ENCODE measurements at places on chromosomes 7 and 10.

GRCh38 chr10:44853148-44853734, 57.9 kb upstream of the TMEM72 start:
- DNase-seq: no peak

GRCh38 chr10:5443429-5443828, 31.1 kb downstream of the NET1 start:
- DNase-seq: no peak

- DNase-seq: no peak
Measured at GRCh38 chr7:51014811-51015210, 232.1 kb upstream of the GRB10 start.

- DNase-seq: no peak
Measured at GRCh38 chr10:1532636-1533035, 204.7 kb downstream of the ADARB2 start.

- no peak for DNase-seq
Measured at GRCh38 chr10:72258617-72259016, 15.1 kb upstream of the DDIT4 start.

- DNase-seq: no peak
Measured at GRCh38 chr10:52895059-52895458, 122.5 kb upstream of the MBL2 start.

GRCh38 chr10:43699516-43699915, 50.8 kb upstream of the ZNF32 start:
- no peak for DNase-seq

- no peak for DNase-seq
Measured at GRCh38 chr10:3775696-3776551, 9.1 kb downstream of the KLF6 start.

GRCh38 chr10:63120554-63120953, 12.6 kb upstream of the NRBF2 start:
- DNase-seq: no peak

GRCh38 chr10:120514035-120514620, 57.1 kb downstream of the PLPP4 start:
- no peak for DNase-seq

GRCh38 chr7:44391171-44391570, 65.8 kb upstream of the CAMK2B start:
- DNase-seq: no peak

DNA sequence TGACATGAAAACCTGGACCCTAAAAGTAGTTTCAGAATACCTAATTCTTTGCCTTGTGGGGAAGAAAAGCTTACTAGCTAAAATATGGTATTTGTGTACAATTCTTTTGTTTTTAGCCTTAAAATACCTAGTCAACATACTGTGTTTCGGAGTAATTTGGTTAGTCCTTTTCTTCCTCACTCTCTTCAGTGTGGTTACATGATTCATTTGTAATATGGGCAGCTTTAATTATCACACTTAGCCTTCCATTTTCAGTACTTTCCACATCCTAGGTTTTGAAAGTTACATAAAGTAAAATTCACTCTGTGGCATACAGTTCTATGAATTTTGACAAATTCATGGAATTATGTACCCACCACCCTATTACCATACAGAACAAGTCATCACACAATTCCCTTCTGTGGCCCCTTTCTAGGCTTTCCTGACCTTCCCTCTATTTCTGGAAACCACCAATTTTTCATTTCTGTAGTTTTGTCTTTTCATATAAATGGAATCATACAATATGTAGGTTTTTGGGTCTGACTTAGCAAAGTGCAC, 96.2 kb downstream of the EMX2 start:
- no peak for DNase-seq

DNA sequence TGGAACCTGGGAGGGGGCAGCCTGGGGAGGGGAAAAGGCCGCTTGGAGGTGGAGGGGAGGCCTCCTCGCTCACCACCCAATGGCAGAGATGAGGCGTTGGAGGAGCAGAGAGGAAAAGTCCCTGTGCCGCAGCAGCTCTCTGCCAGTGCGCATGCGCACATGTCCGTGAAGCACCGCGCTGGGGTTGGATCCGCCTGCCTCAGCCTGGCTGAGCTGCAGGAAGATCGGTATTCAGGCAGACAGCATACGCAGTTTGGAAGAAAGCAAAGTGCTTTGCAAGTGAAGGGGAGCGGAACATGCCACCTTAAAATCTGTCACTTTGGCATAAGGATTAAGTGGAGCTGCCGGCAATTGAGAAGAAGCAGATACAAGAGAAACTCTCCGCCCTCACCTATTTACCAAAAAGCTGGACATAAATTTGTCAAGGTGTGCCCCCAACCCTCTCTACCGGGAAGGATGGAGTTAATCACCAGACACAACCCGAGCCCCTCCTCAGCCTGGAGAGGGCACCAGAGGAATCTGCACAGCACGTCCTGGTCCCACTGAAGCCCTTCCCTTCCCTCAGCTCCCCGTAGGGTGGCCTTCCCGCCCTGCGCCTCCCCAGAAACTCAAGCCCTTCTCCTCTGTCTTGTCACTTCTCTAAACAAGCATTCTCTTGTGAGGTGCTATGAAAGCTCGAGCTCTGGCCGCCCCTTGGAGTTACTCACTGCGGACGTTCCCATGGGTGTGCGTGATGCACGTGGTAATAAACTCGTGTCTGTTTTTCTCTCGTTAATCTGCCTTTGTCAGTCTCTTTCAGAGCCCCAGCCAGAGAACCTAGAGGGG, 32.2 kb upstream of the TMEM72 start:
- DNase-seq: peak; percentile 74

DNA sequence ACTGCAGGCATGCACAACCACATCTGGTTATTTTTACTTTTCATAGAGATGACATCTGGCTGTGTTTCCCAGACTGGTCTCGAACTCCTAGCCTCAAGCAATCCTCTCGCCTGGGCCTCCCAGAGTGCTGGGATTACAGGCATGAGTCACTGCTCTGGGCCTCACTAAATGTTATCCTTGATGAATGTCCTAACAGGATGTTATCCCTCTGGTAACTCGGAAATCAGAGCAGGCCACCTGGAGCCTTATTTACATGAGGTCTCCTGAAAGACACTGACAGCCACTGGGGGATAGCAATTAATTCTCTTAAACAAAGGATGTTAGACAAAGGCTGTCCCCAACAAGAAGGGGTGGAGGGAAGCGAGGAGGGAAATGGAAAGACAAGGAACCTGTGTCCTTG, 4.5 kb upstream of the ZNF438 start:
- DNase-seq: no peak

DNA sequence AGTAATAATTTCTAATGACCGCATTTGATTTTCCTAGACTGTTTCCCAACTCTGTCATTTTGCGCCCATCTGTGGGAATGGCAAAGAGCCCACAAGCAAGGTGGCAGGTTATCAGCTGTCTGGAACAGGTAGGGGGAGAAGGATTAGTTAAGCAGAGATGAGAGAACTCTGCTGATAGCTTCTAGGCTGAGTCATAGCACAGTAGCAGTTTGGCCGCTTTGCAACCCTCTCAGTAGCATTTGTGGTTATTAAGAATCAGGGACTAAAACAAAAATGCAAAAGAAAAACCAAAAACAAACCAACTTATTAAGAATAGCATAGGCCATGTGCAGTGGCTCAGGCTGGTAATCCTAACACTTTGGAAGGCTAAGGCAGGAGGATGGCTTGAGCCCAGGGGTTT, 602.7 kb upstream of the SORCS1 start:
- DNase-seq: no peak

- DNase-seq: no peak
Measured at GRCh38 chr7:73454424-73454823, 20.8 kb downstream of the FZD9 start.

- DNase-seq: no peak
Measured at GRCh38 chr10:100520811-100521210, 1.1 kb upstream of the SEC31B start.

GRCh38 chr10:44973323-44974081, 5.1 kb downstream of the DEPP1 start:
- no peak for DNase-seq

GRCh38 chr7:74119831-74120230, 36.2 kb downstream of the LIMK1 start:
- no peak for DNase-seq

DNA sequence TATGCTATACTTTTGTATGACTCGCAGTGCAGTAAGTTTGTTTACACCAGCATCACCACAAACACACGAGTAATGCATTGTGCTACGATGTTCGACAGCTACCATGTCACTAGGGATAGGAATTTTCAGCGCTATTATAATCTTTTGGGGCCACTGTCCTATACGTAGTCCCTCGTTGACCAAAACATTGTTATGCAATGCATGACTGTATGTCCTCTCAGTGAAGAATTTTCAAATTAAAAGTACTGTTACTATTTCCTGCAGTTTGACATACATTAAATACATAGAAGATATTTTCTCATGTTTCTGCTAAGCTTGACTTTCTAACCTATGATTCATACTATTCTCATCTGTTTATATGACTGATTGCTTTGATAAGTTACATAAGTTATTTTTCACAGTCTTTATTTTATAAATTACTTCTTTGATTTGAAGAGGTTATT, 203.6 kb downstream of the VTI1A start:
- no peak for DNase-seq

DNA sequence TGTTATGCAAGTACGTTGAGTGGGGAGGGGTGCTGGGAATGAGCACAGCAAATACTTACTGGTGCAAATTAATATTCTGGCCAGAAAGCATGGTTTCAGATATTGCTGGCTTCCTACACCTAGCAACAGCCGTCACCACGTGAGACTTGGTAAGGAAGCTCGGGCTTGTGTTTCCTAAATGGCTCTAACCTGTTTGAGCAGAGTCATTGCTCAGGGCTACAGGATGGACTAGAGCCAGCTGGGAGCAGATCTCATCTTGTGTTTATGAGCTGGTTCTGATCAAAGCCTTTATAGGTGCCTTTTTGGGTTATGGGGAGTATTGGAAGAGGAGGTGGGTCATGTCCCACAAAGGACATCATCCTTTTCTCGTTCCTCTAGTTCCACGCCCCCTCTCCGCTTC, 200.3 kb downstream of the BUB3 start:
- no peak for DNase-seq

DNA sequence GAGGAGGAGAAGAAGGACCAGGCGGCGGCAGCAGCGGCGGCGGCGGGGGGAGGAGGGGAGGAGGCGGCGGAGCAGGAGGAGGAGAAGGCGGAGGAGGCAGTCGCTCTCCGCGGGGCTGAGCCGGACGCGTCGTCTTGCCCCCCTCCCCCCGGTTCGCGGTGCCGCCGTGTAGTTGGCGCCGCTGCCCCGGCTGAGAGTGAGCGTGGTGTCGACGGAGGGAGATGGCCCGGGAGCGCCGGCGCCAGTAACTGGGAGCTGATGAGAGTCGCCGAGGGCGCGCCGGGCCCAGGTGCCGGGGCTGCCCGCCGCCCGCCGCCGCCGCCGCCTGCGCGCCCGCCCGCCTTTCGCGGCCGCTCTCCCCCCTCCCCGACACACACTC, 257 bp downstream of the WAC start:
- no peak for DNase-seq

- peak; percentile 29 for DNase-seq
Measured at GRCh38 chr10:98425511-98426352, 10.8 kb upstream of the PYROXD2 start.

DNA sequence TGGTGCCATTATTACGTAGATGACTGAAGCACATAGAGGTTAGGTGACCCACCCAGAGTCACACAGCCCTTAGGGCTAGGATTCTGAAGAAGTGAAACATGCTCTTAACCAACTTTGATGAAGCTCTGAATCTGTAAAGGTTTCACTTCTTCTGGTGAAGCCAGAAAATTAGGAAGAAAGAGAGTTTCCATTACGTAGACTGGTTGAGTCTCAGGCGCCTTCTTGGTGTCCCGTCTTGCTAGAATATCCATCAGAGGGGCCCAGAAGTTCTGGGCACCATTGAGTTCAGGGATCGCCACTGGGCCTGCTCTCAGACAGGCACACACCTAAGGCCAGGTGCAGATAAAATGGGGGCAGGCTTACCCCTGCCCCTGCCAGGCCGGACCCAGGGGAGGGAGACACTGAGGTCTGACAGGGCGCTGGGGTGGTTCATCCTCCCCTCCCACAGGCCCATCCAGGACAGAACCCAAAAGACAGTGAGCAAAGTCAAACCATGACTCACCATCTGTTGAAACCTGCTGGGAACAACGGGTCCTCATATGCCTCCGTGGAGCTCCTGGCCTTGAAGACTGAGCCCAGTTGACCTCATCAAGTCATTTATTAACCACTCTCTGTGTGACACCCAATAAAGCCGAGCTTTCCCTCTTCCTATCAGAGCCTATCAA, 33.2 kb downstream of the DRGX start:
- DNase-seq: no peak

- no peak for DNase-seq
Measured at GRCh38 chr10:69359148-69359547, 57.6 kb downstream of the TACR2 start.

GRCh38 chr10:5467634-5468255, 31.6 kb downstream of the CALML5 start:
- no peak for DNase-seq

DNA sequence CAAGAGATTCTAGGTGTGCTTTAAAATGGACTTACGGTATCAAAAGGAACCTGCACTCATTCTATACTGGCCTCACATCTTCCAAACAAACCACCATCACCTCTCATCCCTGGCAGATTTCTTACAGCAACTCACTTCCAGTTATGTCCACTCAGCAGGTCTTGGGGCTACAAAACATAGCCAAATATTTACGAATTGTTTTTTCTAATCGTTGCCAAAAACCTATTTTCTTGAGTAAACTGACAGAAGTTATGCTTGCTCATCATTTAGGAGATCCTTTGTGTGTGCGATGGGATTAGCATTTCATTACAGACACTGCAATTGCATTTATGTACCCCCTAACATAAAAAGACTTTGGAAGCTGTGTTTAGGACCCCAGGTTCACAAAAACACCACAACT, 2.7 kb downstream of the KCNMA1 start:
- DNase-seq: no peak

GRCh38 chr7:100137851-100138760, 10.6 kb upstream of the LAMTOR4 start:
- no peak for DNase-seq

DNA sequence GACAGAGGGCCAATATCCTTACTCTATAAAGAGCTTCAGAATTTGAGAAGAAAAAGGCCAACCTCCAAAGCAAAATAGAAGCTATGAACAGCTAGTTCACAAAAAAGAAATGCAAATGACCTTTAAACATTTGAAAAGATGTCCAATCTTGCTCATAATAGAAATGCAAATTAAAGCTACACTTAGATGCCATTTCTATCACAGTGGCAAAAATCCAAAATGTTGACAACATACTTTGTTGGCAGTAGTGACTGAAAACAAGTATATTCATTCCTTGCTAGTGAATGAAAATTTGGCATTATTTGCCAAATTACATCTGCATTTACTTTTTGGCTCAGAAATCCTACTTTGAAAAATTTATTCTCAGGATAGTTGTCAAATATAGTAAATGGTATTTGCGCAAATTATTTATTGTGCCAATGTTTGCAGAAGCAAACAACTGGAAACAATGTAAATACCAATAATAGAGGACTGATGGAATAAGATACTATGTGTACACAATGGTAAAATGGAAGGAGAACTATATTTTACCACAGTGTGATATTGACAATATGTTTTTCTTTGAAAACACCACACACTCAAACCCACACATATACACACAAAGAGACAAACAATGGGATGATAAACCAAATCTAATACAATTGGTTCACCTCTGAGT, 9.4 kb downstream of the TMEM106B start:
- DNase-seq: no peak

- no peak for DNase-seq
Measured at GRCh38 chr7:124051681-124052377, 19.0 kb upstream of the TMEM229A start.

Measured in stimulated activated CD4-positive, alpha-beta T cell treated with anti-CD3 and anti-CD28 coated beads, Interleukin-4, amount 100 ng/mL, for 4 hours (primary cell).